ENCODE measurements at places on chromosomes 12 and 14.

GRCh38 chr12:857611-858010 lies 91.9 kb downstream of the RAD52 start:
- no peak for DNase-seq

DNA sequence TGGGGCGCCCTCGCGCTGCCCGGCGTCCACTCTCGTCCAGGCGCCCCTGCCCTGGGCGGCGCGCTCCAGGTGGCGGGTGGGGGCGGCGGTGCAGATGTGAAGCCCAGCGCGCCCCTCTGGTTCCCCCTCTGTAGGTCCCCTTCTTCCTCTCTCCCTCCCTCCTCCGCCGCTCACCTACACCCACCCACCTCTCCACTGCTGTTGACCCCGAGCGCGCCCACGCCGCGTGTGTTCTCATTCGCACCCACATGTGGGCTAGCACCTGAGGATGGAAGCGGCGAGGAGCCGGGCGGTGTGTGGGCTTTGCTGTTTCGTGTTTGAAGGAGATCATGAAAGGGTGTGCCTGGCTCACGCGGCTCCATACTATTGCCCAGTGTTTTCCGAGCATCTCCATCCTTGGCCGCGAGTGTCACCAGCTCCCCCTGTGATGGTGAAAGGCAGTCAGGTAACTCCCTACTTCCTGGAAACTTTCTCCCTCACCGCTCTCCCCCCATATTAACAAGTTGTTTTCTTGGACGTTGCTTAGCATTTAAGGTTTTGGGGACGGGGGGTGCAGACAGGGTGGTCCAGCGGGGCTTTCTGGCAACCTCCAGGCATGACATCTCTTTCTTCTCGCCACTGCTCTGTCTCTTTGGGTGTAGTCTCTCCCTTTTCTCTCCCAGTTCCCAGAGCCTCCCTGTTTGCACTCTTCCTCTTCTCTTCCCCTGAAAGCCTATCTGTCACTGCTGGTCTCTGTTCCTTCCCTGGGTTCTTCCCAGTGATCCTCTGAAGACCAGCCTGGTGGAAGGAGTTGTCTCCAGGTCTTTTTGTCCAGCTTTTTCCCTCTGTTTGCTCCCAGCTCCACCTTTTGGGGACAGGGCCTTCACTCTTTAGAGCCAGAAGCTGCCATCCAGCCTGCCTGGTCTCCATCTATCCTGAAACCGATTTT lies 1.6 kb downstream of the CACNA1C start:
- no peak for DNase-seq

GRCh38 chr14:101950516-101951215 lies 13.7 kb upstream of the DYNC1H1 start:
- no peak for DNase-seq

- no peak for DNase-seq
Measured at GRCh38 chr14:26730929-26731618, 133.2 kb upstream of the NOVA1 start.

- no peak for DNase-seq
Measured at GRCh38 chr14:105629886-105630215, 103.5 kb downstream of the TMEM121 start.
